H1 (cell line): ENCODE measurements at places on chromosomes 3 and 15.

- no peak for DNase-seq
These were observed 164.3 kb downstream of the EFHB start for GRCh38 chr3:19769694-19770093.

DNA sequence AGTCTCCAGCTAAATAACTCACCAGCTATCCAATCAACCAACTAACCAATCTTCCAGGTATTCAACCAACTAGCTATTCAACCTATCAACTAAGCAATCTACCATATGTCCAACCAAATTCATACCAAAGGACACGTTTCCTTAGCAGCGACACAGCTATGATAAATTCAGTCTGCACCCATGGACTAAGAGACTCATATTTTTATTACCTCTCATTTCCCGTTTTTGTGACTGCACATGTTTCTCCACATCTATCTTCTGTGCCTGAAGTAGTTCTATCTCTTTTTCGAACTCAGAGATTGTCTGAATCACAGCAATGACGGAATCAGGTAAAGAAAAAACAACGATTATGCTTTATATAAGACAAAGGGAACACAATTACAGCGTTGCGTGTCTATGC is 34.0 kb upstream of the GNB5 start:
- DNase-seq, result no peak

- DNase-seq, result peak; percentile 92
These were observed at the start of gene LMCD1 for GRCh38 chr3:8501371-8502131. LMCD1 (plus strand) TSS chr3:8501823; CDS start chr3:8501939, 116 bp downstream.

GRCh38 chr3:120111898-120112297 is 17.7 kb upstream of the GSK3B start:
- DNase-seq, result no peak

- DNase-seq, result no peak
These were observed 36.1 kb downstream of the PCSK6 start for GRCh38 chr15:101453123-101454120.

DNA sequence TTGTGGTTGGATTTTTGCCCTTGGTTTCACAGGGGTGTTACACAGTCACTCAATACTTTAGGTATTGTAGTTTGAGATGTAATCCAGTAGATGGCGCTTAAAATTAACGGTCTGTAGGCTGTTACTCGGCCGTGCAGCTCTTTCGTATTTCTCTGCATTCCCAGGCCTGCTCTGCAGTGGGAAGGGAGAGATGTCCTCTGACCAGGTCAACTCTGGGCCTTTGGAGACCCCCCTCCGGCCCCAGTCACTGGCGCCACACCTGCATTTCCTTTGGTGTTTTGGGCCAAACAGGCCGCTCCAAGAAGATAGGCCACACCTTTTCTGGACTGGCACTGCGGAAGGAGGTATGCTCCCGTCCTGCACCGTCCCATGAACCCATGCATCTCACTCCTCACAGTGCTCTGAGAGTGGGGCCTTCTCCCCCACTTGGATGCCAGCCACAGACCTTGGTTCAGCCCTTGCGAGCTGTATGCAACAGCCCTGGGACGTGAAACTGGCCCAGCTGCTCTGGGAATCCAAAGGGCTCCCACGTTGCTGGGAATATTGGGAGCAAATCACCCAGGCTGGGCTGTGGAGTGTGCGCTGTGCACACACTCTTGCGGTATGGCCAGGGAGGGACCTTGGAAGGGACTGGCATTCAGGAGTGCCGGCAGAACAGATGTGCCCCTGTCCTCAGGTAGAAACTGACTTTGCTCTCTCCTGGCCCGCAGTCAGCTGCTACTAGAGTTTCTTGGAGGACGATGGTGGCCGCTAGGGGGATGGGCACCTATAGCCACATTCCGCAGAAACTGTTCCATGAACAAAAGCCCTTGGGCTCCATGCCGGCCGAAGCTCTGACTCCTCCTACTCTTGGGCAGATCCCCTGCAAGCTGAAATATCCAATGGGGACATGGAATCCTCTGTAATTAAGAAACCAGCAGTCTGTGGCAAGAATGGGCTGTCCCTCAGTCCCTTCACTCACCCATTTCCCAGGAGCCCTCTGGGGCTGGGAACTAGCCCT is 410.5 kb upstream of the CADM2 start:
- DNase-seq, result peak; percentile 63

DNA sequence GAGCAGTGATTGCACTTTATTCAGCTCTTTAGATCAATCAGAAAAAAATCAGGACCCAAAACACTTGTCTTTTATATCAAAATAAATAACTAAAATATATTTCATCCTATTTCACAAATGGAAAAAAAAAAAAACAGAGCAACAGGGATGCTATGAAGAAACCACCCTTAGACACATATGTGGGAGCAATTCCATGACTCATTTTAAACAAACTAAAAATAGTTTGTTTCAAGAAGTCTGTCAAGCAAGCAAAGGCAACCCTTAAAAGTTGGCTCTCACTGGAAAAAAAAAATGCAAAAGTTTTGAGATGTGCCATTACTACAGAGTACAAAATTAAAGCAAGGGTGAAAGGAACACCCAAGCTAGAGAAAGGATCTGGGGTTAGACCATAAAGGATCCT is 5.7 kb downstream of the ATP13A3 start:
- no peak for DNase-seq

DNA sequence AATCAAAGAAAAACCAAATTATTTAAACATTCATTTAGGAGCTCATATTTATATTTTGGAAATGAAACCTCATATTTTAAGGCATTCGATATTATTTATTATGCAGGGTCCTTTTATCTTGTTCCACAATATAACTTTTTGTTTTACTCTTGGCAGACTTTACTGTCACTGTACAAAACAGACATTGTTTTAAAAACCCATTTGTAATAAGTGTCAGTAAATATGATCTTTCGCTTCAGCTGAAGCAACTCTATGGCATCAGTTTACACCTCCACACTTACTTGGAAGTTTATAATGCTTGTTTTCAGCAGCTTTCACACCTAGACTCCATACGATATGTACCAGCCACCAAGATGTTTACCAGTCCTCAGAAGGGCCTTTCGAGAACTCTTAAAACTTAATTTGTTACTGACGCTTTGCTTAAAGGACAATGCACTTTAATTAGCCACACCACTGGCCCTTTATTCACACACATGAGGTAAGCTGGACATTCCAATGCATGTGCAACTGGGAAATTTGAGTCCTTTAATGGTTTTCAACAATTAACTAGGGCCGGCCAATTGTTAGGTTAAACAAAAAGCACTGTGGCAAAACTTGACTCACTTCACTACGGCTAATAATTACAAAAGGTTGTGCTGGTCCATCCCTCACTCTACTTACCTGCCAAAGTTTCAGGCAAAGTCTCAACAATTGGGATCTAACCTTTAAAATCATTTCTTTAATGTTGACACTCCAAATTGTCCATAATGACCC is 16.7 kb downstream of the WWTR1 start:
- no peak for DNase-seq

- no peak for DNase-seq
These were observed 20.0 kb downstream of the ABTB1 start for GRCh38 chr3:127692501-127693335.

- DNase-seq, result no peak
These were observed 36.2 kb downstream of the GXYLT2 start for GRCh38 chr3:72924055-72924454.

GRCh38 chr3:8760091-8760490 is 9.3 kb downstream of the OXTR start:
- DNase-seq, result no peak

DNA sequence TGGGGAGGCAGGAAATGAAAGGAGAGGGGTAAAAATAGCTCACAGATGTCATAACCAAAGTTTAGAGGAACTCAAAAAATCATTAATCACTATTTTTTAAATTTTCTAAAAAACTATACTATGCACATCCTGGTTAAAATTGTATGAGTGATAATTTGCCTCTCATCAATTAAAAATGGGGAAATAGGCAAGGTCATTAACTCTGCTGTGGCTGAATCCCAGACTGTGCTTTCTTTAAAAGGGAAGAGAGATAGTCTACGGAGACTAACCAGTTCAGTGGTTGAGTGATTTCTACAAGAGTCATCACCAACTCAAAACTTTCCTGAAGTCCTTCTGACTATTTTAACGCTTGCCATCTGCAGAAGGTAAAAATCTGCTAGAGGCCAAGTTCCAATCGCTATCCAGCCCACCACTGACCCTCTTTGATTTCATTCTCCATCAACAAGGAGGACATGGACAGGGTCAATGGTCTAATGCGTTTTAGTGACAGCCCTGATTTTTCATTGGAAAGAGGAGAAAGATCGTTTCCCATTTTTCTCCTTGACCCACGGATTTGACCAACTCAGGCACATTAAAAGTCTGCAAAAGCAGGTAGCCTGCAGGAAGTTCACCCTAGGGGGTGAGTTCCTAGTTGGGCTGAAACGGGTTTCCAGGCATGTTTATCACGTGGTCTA is 850 bp downstream of the SUCLG2 start:
- no peak for DNase-seq

DNA sequence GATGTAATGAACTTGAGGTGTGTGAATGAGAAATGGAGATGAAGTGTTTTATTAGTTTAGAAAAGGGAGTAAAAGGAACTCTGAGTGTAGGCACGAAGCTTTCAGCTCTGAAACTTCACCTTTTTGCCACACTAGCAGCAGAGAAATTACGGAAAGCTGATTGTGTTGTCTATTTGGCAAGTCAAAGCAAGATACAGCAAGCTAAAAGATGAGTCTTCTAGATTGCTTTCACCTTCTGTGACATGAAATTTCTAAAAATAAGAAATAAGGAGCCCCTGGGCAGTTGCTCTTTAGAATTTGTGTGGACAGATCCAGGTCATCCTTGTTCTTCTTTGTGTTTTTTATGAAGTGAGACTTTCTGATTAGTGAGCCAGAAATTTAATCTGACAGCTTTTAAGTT is 143.4 kb downstream of the FNDC3B start:
- DNase-seq, result no peak

GRCh38 chr3:124599779-124600693 is 130.2 kb upstream of the UMPS start:
- DNase-seq, result no peak

DNA sequence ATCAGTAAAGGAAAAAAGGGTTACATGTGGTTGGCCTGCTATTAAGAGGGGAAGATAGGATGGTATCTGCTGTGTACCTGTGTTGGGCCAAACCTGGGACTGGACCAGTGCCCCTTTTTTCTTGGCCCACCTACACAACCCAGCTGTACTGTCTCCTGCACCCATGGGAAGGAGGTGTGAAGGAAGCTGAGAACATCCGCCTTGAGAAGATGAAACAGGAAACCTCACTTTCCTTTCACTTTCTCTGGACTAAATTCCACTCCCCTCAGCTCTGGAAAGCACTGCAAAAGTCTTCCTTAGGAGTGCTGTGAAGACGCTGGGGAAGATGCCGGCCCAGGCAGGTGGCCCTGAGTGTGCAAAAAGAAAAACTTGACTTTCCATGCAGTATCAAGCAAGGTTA is 37.6 kb downstream of the LRRN1 start:
- no peak for DNase-seq

- DNase-seq, result no peak
These were observed 21.0 kb upstream of the CA12 start for GRCh38 chr15:63402498-63403253.

GRCh38 chr3:183662099-183662498 is 26.7 kb downstream of the KLHL24 start:
- no peak for DNase-seq

DNA sequence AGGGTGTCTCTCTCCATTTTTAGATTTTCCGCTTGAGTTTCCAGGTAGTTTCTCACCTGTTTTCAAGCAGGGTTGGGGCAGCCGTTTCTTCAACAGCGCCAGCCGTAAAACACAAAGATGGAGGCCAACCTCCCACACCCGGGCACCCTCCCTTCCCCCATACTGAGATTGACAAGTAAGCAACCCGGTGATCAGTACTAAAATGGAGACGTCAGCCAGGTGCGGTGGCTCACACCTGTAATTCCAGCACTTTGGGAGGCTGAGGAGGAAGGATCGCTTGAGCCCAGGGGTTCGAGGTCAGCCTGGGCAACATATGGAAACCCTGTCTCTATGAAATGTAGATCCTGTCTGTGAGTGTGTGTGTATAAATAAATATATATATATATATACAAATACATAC is 903 bp upstream of the ZSCAN2 start:
- no peak for DNase-seq

GRCh38 chr3:196920733-196921132 is 21.6 kb downstream of the NCBP2 start:
- no peak for DNase-seq

DNA sequence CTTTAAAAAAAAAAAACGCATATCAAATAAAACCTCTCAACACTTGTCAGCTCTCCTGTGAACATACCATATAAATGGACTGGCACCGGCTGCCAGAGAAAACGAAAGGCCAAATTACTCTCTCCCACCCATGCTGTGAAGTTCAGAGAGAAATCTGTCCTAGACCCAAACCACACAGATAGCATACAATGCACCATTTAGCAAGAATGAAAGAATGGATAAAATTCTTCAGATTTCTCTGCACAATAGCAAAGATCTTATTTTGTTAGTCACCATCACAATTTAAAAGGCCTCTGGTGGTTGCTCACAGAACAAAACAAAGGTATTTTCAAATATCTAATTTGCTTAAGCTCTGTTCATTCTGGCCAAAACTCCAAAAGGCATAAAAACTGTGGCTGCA is 93.9 kb upstream of the BHLHE40 start:
- no peak for DNase-seq

DNA sequence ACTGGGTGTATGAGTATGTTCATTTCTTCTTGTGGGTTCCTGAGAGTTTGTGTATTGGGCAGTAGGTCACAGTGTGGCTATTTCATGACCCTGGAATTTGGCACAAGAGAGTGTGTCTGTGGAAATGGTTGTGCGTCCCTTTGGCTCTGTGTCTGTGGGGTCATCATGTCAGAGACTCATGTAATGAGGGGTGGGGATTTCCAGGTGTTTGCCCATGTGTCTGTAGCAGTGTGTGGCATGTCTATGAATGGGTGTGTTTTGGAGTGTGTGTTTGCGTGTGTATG is 1.3 kb upstream of the GATA2 start:
- DNase-seq, result no peak

- DNase-seq, result no peak
These were observed 184.9 kb upstream of the LRRC3B start for GRCh38 chr3:26437678-26438077.

- no peak for DNase-seq
These were observed 136.9 kb upstream of the CFAP20DC start for GRCh38 chr3:59186725-59187124.

DNA sequence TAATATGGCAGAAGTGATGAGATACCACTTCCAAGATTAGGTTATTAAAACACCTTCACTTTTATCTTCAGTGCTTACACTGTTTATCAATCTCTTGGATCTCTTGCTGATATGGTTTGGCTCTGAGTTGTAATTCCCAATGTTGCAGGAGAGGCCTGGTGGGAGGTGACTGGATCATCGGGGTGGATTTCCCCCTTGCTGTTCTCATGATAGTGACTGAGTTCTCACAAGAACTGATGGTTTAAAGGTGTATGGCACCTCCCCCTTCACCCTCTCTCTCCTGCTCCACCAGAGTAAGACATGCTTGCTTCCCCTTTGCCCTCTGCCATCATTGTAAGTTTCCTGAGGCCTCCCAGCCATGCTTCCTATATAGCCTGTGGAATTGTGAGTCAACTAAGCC is 11.8 kb downstream of the GOLIM4 start:
- no peak for DNase-seq

GRCh38 chr3:14623569-14624051 is 28.0 kb upstream of the CCDC174 start:
- no peak for DNase-seq

- DNase-seq, result no peak
These were observed 126.7 kb upstream of the UBE2E2 start for GRCh38 chr3:23076437-23076836.
